T-cell (primary cell): ENCODE measurements at places on chromosomes 12 and 14. TPM values are rescaled to one million over a fixed set of nuclear protein-coding genes. Genes with fewer than 3 reads are reported as not detected.

DNA sequence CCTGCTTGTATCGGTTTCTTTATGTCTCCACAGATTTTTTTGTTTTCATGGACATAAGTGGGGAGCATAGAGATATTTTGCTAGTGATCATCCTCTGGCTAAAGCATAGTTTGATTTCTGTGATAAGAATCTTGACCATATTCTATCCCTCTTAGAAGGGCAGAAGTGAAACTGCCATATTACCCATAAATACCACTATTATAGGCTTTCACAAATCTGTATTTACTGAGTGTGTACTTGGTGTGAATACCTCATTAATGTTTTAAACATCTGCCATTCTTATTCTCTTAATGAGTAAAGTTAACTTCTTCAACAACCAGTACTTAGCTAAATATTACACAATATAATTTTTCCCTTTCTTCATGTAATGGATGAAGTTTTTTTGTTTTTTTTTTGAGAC is 16.1 kb downstream of the WNK1 start:
- no peak for DNase-seq
- peaks cover 15% of the 10 kb centered on the region for H3K4me1 ChIP-seq
- H3K27me3 ChIP-seq, result no peaks in the 10 kb centered on the region
- no peak overlapping the region for H3K27ac ChIP-seq

GRCh38 chr12:92496790-92497189 is 206.0 kb upstream of the PLEKHG7 start:
- no peak overlapping the region for H3K27ac ChIP-seq
- DNase-seq, result no peak
- no peaks in the 10 kb centered on the region for H3K4me1 ChIP-seq
- H3K4me3 ChIP-seq, result no peak overlapping the region
- no peaks in the 10 kb centered on the region for H3K36me3 ChIP-seq

- DNase-seq, result no peak
- H3K4me1 ChIP-seq, result no peaks in the 10 kb centered on the region
- H3K36me3 ChIP-seq, result peaks cover 3% of the 10 kb centered on the region
- no peak overlapping the region for H3K4me3 ChIP-seq
- no peaks in the 10 kb centered on the region for H3K27me3 ChIP-seq
- H3K27ac ChIP-seq, result no peak overlapping the region
Observed at GRCh38 chr12:105342464-105342863, 12.0 kb downstream of the C12orf75 start.

GRCh38 chr12:110699591-110700445 is 10.9 kb upstream of the HVCN1 start:
- no peak overlapping the region for H3K4me3 ChIP-seq
- no peak overlapping the region for H3K27ac ChIP-seq
- H3K36me3 ChIP-seq, result no peaks in the 10 kb centered on the region
- H3K4me1 ChIP-seq, result peaks cover 11% of the 10 kb centered on the region
- H3K27me3 ChIP-seq, result no peaks in the 10 kb centered on the region

DNA sequence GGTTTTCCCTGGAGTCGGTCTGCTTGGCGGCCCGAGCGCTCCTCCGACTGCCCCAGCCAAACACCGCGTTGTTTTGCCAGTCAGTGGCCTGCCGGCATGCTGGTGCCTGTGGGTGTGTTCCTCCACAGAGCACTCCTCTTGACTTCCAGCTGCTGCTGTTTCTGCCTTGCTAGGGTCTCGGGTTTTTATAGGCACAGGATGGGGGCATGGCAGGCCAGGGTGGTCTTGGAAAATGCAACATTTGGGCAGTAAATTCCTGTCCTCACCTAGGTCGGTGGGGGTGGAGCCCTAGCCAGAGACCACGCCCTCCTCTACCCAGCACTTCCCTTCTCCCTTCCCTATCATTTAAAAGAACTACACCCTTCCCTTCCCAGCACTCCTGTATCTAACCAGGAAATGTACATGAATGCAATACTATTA is 34.7 kb upstream of the VASH1 start:
- peaks cover 2% of the 10 kb centered on the region for H3K27me3 ChIP-seq
- no peak overlapping the region for H3K4me3 ChIP-seq
- H3K27ac ChIP-seq, result no peak overlapping the region
- no peak for DNase-seq
- no peaks in the 10 kb centered on the region for H3K36me3 ChIP-seq

- no peak overlapping the region for H3K27ac ChIP-seq
- peaks cover 57% of the 10 kb centered on the region for H3K27me3 ChIP-seq
- no peak overlapping the region for H3K4me3 ChIP-seq
- no peaks in the 10 kb centered on the region for H3K36me3 ChIP-seq
- no peaks in the 10 kb centered on the region for H3K4me1 ChIP-seq
Observed at GRCh38 chr14:36505892-36506731, 13.9 kb downstream of the NKX2-1 start.

- H3K27ac ChIP-seq, result no peak overlapping the region
- no peaks in the 10 kb centered on the region for H3K36me3 ChIP-seq
- no peak for DNase-seq
- H3K27me3 ChIP-seq, result peaks cover 28% of the 10 kb centered on the region
- peaks cover 18% of the 10 kb centered on the region for H3K4me1 ChIP-seq
Observed at GRCh38 chr14:60636879-60637478, 12.3 kb downstream of the SIX1 start.

The ADGRD1 gene
- 0.43 TPM for total RNA-seq

The GPR162 gene
- not detected for total RNA-seq

The LRCOL1 gene
- not detected for total RNA-seq

The NKX2-1 gene
- 0.16 TPM for total RNA-seq

The SIX6 gene
- not detected for total RNA-seq
